Uterus (tissue), 4 donors: ENCODE measurements at places on chromosomes 7 and 10. TPM values are rescaled to one million over a fixed set of nuclear protein-coding genes. Genes with fewer than 3 reads are reported as not detected.

IDI2 gene
- not detected for total RNA-seq

ABCB1 gene
- 21.2 TPM for total RNA-seq

FGFBP3 gene
- 1.2 TPM for total RNA-seq

SPDYE5 gene
- total RNA-seq, result not detected

ADRA2A gene
- 0.26 TPM for total RNA-seq

PTF1A gene
- 0.90 TPM for total RNA-seq

NEBL gene
- total RNA-seq, result 22.2 TPM

PIK3AP1 gene
- 10.6 TPM for total RNA-seq

FLNC gene
- 126 TPM for total RNA-seq

VPS26A gene
- total RNA-seq, result 67.2 TPM

MGAM2 gene
- total RNA-seq, result 0.12 TPM

GNGT1 gene
- not detected for total RNA-seq
